ENCODE measurements at places on chromosomes 12 and 14.
A peak's percentile ranks its signal among the peaks of the same experiment; 100 is the strongest.

GRCh38 chr12:25808604-25809003 lies 149.9 kb upstream of the RASSF8 start:
- DNase-seq, result no peak

- DNase-seq, result no peak
Observed at GRCh38 chr12:210277-211141, 3.4 kb downstream of the SLC6A12 start.

DNA sequence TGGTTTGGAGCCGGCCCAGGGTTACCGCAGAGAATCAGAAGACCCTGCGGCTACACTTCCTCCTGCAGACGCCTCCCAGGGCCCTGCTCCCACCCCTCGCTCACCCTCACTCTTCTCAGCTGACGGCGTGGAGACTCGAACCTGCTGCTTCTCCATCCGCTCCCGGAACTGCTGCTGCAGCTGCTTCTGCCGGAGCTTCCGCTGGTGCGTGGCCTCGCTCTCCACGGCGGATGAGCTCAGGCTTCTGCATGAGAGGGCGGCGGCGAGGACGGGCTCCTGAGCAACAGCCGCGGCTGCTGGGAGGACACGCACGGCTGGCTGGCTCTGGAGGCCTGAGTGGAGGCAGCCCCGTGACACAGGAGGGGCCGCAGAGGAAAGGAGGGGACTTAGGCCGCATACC lies 33.3 kb downstream of the RAD52 start:
- no peak for DNase-seq

GRCh38 chr12:28780096-28780495 lies 369.0 kb upstream of the FAR2 start:
- DNase-seq, result no peak

GRCh38 chr14:73887318-73887616 lies 608 bp downstream of the ZNF410 start:
- DNase-seq, result no peak

- no peak for DNase-seq
Observed at GRCh38 chr12:51391283-51392123, at the start of gene GALNT6. GALNT6 (minus strand) TSS chr12:51391406; CDS start chr12:51379781, 11,625 bp downstream.

GRCh38 chr12:70994217-70994788 lies 73.8 kb upstream of the PTPRR start:
- DNase-seq, result no peak

- DNase-seq, result no peak
Observed at GRCh38 chr14:86541972-86542371, 1012.0 kb downstream of the FLRT2 start.

DNA sequence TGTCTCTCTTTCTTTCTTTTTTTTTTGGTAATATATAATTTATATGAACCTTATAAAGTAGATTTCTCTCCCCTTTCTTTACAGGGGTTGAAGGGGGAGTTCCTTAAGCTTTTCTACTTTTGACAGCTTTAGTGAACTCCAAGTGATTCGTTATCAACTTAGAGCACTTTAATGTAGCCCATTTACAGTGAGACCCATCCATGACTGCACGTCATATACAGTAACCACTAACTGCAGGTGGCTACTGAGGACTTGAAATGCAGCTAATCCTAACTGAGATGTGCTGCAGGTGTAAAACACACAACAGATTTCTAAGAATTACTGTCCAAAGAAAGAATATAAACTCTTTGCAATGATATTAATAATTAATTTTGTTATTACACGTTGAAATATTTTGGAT lies 582 bp downstream of the LRRIQ1 start:
- no peak for DNase-seq

- no peak for DNase-seq
Observed at GRCh38 chr14:26319139-26319864, 278.5 kb downstream of the NOVA1 start.

- no peak for DNase-seq
Observed at GRCh38 chr14:101471723-101472517, 89.4 kb upstream of the DIO3 start.

DNA sequence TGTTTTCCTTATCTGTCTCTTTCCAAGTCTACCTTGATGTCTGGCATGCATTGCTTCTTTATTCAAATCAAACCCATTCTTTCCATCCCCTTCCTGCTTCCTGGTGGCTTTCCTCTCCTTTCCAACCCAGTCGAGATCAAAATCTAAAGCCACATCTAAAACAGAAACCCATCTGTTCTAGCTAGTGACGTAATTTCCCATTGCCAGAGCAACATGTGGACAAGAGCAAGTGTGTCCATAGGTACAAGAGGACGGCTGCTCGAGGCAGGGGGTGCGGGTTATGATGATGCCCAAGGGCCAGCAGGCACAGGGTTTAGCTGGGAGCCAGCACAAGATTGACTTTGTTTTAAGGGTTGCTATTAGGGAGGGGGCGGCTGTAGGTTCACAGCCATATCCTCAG lies 7.0 kb downstream of the KRT80 start:
- DNase-seq, result no peak

DNA sequence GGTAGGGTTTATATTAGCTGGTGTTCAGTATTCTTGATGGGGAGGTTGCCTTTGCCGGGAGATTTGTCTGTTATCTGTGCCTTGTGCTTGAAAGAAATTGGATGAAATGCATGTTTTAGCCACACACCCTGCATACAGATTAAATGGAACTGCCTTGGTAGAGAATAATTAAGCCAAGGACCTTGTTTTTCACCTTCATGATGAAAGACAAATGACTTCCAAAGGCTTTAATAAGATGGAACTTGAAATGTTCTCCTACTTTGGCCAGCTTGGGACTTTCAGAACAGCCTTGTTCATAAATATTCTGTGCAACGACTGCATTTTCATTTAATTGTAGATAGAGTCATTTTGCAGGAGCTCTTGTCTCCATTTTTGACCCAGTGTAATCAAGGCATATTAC lies 21.2 kb downstream of the JDP2 start:
- DNase-seq, result no peak

- DNase-seq, result no peak
Observed at GRCh38 chr14:47422191-47422590, 253.2 kb downstream of the MDGA2 start.

- DNase-seq, result no peak
Observed at GRCh38 chr12:116295327-116296263, 18.1 kb upstream of the MED13L start.

GRCh38 chr14:95503365-95504134 lies 12.9 kb downstream of the SYNE3 start:
- no peak for DNase-seq

DNA sequence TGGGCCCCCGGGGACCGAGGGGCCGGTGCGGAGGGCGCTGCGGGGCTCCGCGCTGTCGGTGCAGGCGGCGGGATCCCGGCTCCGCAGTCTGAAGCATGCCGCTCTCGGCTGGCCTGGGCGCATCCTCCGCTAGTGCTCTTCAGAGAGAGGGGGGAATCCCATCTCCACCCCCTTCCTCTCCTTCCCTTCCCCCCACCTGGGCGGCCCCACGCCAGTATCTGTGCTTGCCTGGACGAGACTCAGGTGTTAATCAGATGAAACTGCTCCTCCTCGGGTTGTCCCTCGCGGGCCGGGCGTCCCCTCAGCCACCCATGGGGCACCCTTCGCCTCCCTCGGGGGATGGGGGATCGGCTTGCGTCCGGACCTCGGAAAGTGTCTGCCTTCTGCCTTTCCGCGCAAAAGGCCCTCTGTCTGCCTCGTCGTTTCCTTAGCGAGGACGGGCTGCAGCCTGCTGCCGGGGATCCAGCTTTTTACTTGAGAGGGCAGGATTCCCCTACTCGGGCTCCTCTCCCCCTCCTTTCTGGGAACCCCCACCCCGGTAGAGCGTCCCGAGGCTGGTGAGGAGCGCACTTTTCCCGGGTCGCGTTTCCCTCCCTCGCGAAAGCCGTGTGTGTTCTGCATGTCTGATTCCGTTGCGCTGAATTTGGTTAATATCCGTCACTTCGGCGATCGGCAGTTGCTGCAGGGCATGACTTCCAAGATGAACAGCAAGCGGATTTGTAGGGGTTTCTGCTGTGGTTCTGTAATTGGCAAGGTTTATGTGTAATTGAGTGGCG lies 1.1 kb downstream of the GPHN start:
- peak; percentile 64 for DNase-seq

DNA sequence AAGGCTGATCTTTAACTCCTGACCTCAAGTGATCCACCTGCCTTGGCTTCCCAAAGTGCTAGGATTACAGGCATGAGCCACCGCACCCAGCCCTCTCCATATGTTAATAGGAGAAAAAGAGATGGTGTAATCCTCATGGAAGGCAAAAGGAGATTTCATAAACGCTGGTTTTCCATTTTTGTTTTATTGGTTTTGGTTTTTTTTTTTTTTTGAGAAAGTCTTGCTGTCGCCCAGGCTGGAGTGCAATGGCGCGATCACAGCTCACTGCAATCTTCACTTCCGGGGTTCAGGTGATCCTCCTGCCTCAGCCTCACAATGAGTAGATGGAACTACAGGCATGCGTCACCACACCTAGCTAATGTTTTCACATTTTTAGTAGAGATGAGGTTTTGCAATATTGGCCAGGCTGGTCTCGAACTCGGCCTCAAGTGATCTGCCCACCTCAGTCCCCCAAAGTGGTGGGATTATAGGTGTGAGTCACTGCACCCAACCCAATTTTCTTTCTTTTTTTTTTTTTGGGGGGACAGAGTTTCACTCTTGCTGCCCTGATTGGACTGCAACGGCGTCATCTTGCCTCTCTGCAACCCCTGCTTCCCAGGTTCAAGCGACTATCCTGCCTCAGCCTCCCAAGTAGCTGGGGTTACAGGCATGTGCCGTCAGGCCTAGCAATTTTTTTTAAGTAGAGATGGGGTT lies 8.1 kb downstream of the PTGES3 start:
- DNase-seq, result no peak

- no peak for DNase-seq
Observed at GRCh38 chr12:58364389-58365086, 423.2 kb downstream of the ATP23 start.

DNA sequence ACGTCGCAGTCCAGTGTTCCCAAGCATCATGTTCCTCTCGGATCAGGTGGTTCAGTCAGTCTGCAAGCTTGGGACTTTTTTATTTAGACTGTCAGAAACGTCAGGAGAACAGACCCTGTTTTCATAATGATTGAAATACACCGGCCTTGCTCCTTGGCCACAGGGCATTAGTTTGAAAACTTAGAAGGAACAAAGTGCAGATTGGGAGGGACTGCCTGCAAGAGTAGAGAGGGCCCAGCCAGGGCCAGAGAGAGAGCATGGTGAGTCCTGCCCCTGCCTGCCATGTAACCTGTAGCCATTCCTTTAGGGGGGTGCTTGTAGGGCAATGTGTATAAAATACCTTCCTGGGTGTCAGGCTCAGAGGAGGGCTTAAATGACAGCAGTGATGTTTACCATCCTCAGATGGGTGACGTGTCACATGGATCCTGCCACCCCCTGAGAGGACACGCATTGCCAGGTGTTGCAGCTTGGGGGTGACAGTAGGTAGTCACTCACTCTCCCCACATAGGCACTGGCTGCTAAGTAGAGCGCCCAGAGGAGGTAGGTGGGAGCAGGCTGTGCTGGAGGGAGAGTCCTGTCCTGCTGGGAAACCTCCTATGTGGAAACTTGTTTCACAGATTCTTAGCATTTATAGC lies 45.7 kb downstream of the MMAB start:
- no peak for DNase-seq

GRCh38 chr12:81174664-81175063 lies 96.8 kb downstream of the ACSS3 start:
- DNase-seq, result no peak
